ENCODE measurements at places on chromosomes 11 and 22.

- DNase-seq = no peak
These were observed 66.8 kb downstream of the ZC3H12C start for GRCh38 chr11:110160016-110160415.

DNA sequence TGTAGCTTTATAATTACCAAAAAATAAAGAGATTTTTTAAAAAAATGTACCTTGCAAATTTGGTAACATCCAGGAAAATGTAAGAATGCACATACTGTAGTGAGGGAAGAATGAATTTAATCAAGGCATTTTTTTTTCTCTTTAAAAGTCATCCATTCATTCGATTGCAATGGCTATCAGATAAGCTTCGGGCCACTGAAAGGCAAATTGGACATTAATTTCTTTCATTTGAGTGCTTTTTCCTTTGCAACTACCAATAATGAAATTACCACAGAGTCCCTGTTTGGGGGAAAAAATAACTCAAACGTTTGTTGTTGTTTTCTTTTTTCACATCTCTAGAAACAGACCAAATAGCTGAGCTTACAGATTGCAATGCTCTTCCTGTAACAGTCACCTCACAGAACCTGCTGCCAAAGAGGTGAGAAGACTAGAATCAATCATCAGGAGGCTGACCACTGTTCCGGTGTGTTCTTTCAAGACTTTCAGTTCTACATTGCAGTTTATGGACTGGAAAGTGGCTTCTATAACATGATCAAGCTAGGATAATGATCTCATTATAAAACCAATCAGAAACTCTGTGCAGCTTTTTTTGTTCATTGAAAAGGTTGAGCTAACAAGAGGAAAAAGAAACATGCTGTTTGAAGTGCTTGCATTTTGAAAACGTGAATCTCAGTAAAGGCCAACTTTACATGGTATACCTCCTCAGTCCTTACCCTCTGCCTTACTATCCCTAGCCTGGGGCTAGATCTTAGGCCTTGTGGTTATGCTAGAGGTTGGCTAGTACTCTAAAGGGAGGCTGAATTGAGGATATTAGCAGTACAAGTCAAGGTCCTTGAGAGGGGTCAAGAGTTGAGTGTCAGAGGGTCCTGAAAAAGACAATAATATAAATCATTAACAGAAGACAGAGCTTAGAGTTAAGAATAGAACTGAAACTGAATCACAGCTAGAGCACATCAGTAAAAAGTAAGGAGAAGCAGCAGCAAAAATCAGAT is 1276.1 kb downstream of the LRRC4C start:
- DNase-seq = no peak

DNA sequence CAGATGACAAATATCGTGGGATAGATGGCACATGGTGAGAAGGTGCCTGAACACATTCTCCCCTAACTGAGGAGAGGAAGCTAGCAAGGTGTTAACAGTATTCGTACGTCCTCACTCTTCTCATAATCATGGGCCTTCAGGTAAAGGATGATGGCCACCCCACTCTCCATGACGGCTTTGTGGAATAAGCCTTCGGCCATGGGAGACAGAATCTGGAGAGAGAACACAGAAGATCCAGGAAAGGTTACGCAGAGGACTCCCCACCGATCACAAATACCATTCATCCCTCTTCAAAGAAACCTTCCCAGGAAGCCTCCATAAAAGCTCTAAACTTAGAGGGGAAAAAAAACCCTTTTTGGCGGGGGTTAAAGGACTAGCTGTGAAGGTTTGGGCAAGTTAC is 189.9 kb downstream of the BCR start:
- no peak for DNase-seq

DNA sequence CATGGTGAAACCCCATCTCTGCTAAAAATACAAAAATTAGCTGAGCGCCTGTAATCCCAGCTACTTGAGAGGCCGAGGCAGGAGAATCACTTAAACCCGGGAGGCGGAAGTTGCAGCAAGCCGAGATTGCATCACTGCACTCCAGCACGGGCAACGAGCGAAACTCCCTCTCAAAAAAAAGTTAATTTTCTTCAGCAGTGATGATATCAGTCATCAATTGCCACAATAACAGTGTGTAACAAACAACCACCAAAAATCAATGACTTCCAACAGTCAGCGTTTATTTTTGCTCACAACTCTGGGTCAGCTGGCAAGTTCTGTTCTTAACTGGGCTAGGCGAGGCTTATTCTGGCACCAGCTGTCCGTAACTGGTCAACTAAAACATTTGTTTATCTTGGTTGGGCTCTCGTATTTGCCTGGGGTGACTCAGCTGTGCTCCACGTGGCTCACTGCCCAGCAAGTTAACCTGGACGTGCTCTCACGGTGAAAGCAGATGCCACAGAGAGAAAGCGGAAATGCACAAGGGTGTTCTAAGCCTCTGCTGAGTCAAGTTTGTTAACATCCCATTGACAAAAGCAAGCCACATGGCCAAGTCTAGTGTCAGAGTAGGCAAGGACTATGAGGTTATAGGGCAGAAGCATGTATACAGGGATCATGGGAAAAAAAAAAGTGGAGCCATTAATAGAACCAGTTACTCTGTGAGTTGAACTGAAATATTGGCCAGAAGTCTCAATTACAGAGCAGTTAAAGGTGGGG is 52.1 kb downstream of the LHFPL7 start:
- DNase-seq = no peak

DNA sequence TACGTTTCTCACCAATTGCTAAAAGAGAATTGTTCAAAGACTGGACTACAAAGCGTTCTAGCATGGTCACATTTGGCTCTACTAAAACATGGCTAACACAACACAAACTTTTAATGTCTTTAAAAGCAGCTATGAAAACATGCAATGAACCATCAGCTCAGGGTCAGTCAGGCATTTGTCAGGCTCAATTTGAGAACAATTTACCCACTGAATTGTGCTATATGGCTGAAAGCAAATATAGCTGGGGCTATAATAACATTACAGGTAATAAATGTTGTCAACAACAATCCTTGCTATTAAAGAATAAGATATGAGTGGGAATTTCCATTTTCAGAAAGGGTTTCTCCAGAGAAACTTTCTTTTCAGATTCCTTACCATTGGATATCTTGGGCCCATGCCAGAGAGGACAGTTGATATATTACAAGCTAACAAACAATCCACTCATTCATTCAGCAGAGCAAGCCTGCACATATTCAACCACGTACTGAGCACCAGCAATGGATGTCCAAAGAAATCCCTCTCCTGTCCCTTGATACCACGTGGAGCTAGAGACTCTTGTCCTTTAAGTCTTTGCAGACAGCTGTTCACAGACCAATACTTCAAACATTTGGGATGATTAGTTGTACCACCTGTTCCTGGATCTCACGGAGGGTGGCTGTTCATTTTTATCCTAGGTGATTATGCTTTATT is 82.5 kb upstream of the DDI1 start:
- DNase-seq = no peak

DNA sequence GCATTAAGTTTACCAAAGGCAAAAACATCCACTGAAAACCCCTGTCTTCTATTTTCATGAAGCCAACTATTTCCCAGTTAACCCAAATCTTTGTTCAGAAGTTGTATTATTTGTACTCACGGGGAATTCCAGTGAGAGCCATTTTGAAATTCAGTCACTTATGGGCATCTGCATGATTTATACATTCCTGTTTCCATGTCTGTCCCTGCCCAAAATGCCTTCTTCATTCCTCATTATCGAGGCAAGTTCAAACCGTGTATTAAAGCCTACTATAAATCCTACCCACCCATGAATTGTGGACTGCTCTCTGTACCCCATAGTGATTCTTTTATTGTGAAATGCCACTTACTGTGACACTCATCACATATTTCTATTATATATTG is 772.7 kb downstream of the DLG2 start:
- DNase-seq = no peak

GRCh38 chr11:133895061-133895479 is 49.8 kb upstream of the SPATA19 start:
- DNase-seq = no peak

DNA sequence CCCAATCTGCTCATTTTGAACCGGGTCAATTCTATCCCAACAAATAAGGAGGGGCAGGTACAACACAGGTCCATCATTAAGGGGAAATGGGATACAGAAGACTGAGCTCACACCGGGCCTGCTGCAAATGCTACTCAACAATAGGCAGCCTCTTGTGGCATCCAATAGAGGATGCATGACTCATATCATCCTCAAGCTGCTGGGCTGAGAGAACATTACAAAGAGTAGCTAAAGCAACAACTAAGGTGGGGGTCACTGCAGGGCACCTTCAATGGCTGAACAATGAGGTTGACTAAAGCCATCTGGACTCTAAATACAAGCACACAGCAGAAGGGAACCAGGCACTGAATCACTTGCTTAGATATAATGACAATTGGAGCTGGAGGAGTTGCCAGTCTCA is 130.1 kb upstream of the SYN3 start:
- DNase-seq = no peak
